ENCODE measurements at places on chromosomes 12 and 14. TPM values are rescaled to one million over a fixed set of nuclear protein-coding genes. Genes with fewer than 3 reads are reported as not detected.

- no peak for DNase-seq
Observed at GRCh38 chr12:113180333-113180732, 4.9 kb downstream of the DDX54 start.

- no peak for DNase-seq
Observed at GRCh38 chr14:69547701-69548348, 26.8 kb downstream of the CCDC177 start.

DNA sequence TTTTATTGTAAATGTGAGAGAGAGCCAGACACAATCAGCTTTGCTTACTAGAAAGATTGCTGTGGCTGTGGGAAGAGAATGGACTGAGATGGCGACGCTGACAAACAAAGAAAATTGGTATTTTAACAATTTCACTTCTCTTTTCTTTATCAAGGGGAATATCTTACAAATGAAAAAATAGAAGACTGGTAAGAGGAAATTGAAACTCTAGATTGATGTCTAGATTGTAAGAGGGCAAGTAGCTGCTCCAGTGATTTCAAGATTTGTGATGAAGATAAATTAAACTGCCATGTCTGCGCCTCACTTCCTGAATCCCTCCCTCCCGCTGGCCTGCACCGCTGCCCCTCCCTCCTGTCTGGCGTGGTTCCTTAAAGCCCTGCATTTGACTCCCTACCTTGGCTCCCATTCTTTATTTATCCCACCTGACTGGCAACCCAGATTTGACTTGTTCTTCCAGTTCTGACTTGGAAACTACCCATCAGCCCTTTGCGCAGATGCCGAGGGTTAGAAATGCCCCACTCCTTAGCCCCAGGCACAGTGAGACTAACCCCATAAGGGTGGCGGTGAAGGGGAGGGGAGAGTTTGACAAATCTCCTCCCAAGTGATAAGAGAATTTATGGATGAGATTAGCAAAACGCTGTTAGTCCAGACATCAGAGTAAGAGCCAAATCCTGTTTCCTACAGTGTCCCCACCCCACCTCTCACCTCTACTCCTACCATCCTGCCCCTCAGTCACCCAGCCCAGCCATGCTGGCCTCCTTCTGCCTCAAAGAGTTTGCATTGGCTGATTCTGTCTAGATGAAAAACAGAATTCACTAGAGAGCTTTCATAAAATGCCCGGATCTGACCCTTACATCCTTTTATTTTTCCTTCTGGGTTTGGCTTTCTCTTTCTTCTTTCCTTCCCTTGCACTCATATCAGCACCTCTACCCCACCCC, 125.3 kb upstream of the ATF7IP start:
- DNase-seq = peak; percentile 60

- DNase-seq = no peak
Observed at GRCh38 chr12:19304149-19304750, 135.0 kb upstream of the AEBP2 start.

DNA sequence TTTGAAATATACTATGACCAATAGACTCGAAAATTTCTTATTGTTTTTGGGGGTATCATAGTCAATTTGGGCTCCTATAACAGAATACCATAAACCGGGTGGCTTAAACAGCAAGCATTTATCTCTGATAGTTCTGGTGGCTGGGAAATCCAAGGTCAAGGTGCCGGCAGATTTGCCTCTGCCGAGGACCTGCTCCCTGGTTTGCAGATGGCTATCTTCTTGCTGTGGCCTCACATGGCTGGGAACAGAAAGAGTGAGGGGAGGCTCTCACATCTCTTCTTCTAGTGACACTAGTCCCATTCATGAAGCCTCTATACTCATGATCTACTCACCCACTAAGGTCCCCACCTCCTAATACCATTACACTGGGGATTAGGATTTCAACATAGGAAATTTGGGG, 70.7 kb downstream of the BORCS5 start:
- no peak for DNase-seq

DNA sequence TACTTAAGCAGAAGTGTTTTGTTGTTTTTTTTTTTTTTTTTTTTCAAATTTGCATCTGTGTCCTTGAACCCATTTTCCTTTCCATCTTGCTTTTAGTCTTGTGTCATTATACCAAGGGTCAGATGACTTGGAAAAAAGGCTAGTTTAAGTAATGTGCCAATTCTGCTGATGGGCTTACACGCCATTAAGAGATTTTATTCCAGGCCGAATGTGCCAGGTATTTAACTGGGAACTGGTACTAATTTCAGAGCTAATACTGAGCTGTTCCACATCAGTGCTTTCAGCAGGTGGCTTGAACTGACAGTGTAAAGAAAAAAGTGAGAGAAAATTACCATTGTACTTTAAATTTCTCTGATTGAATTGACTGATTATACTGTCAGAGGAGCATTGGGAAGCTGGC, 224.9 kb downstream of the NPAS3 start:
- DNase-seq = no peak

DNA sequence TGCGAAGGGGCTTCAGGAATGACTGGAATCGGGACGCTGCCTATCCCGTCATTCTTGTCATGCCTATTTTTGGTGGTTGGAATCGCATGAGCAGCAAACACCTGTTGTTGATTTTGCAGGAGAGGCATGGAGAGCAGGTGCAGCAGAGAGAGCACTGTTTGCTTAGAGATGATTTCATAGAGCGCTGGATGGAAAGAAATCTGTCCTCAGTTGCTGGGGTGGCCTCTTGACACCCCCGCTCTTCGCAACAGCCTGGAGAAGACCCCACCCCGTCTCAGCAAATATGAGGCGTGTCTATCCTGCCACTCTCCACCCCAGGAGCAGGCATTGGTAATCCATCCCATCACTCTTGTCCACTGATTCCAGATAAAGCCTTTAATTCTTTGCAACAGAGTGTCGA, 19.3 kb upstream of the NCOR2 start:
- no peak for DNase-seq

The CD163 gene
- 29.8 TPM for total RNA-seq

The IFI27 gene
- 498 TPM for total RNA-seq
